ENCODE measurements at places on chromosomes 11 and 22. TPM values are rescaled to one million over a fixed set of nuclear protein-coding genes. Genes with fewer than 3 reads are reported as not detected.

Gene SLC22A25
- not detected for total RNA-seq

Gene TH
- not detected for total RNA-seq

Gene ADM
- 56.8 TPM for total RNA-seq

Gene UPK2
- total RNA-seq: not detected

Gene MS4A3
- not detected for total RNA-seq

Gene BCO2
- total RNA-seq: 1.2 TPM

Gene RASSF10
- 0.22 TPM for total RNA-seq

Gene UBQLNL
- total RNA-seq: 0.07 TPM

Gene SCT
- not detected for total RNA-seq

Gene PSMA1
- total RNA-seq: 232 TPM

Gene POLR2F
- total RNA-seq: 24.6 TPM

Gene XBP1
- total RNA-seq: 150 TPM

Gene THY1
- total RNA-seq: 0.65 TPM

Gene SYT9
- 0.22 TPM for total RNA-seq

Gene FOLR3
- not detected for total RNA-seq

Gene PKDREJ
- total RNA-seq: under 0.01 TPM

Gene ACR
- total RNA-seq: 0.80 TPM

Gene SLC22A9
- total RNA-seq: not detected

Gene FXYD6
- total RNA-seq: 0.53 TPM

Gene HORMAD2
- total RNA-seq: not detected

Gene C1QTNF5
- 43.1 TPM for total RNA-seq

Gene SNX32
- total RNA-seq: 0.13 TPM

Gene MUC5AC
- not detected for total RNA-seq

Gene GDPD4
- not detected for total RNA-seq

Gene KCNJ1
- total RNA-seq: under 0.01 TPM

Gene GGTLC3
- not detected for total RNA-seq

Gene SLC5A1
- total RNA-seq: not detected

Gene GLYAT
- total RNA-seq: not detected

Gene TNNI2
- not detected for total RNA-seq

Gene DNAJB13
- total RNA-seq: not detected

Gene SCGB1A1
- not detected for total RNA-seq

Gene SLC25A45
- total RNA-seq: 2.1 TPM

Gene CDON
- 3.6 TPM for total RNA-seq

Gene C11orf86
- not detected for total RNA-seq

Gene CHRNA10
- total RNA-seq: 1.1 TPM

Gene FAM83F
- not detected for total RNA-seq

Gene PGR
- total RNA-seq: under 0.01 TPM

Gene MPEG1
- total RNA-seq: not detected

Gene IRAG1
- total RNA-seq: 0.13 TPM

Gene BACE1
- total RNA-seq: 17.5 TPM

Gene NLRP14
- total RNA-seq: 0.53 TPM

Gene TLCD5
- 8.8 TPM for total RNA-seq

Gene BARX2
- total RNA-seq: not detected

Gene POLD3
- total RNA-seq: 22.6 TPM

Gene NXPE1
- total RNA-seq: not detected

Gene MICAL3
- 49.6 TPM for total RNA-seq

Gene GNAZ
- 3.6 TPM for total RNA-seq

Gene MN1
- total RNA-seq: 0.65 TPM

Gene KRTAP5-10
- total RNA-seq: not detected

Gene DBX1
- not detected for total RNA-seq

Gene SMC1B
- total RNA-seq: not detected

Gene C11orf42
- total RNA-seq: not detected

Gene PIWIL4
- 0.79 TPM for total RNA-seq

Gene CDC42EP1
- total RNA-seq: 43.1 TPM

Gene ARVCF
- 40.2 TPM for total RNA-seq

Gene GGTLC2
- total RNA-seq: not detected
